CD4-positive, alpha-beta memory T cell (primary cell): ENCODE measurements at places on chromosomes 4 and X. TPM values are rescaled to one million over a fixed set of nuclear protein-coding genes. Genes with fewer than 3 reads are reported as not detected.

GRCh38 chrX:149641432-149641831, 9.8 kb upstream of the TMEM185A start:
- no peaks in the 10 kb centered on the region for H3K27me3 ChIP-seq
- no peak overlapping the region for H3K4me3 ChIP-seq
- no peaks in the 10 kb centered on the region for H3K36me3 ChIP-seq
- no peak for DNase-seq
- H3K4me1 ChIP-seq: no peaks in the 10 kb centered on the region

- no peaks in the 10 kb centered on the region for H3K27me3 ChIP-seq
- H3K27ac ChIP-seq: no peak overlapping the region
- DNase-seq: no peak
- no peaks in the 10 kb centered on the region for H3K4me1 ChIP-seq
- H3K36me3 ChIP-seq: no peaks in the 10 kb centered on the region
Measured at GRCh38 chr4:96009427-96010119, 169.7 kb downstream of the PDHA2 start.

GRCh38 chrX:47222751-47223350, 4.4 kb downstream of the CDK16 start:
- no peak for DNase-seq
- no peaks in the 10 kb centered on the region for H3K27me3 ChIP-seq
- H3K4me3 ChIP-seq: no peak overlapping the region
- H3K27ac ChIP-seq: no peak overlapping the region
- H3K36me3 ChIP-seq: peaks cover 41% of the 10 kb centered on the region

DNA sequence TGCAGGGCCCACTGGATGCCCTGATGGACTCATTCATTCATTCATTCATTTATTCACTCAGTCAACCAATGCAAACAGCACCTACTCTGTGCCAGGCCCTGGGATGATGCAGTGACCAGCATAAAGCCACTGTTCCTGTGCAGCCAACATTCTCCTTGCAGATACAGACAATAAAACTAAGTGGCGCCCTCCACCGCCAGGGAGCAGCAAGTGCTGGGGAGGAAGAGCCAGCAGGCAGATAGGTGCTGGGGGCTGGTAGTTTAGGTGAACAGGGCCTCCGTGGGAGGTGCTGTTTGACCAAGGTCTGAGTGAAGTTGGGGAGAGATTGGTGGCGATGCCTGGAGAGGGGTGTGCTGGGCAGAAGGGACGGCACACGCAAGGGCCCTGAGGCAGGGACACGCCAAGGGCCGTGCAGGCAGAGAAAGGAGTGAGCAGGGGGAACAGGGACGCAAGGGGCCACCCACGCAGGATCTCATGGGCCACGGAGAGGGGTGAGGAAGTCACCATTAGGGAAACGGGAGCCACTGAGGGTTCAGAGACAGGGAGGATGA, 65.5 kb downstream of the WFS1 start:
- DNase-seq: no peak
- no peak overlapping the region for H3K27ac ChIP-seq
- H3K4me3 ChIP-seq: no peak overlapping the region
- no peaks in the 10 kb centered on the region for H3K27me3 ChIP-seq

GRCh38 chrX:2696698-2697215, 5.7 kb downstream of the CD99 start:
- H3K27me3 ChIP-seq: no peaks in the 10 kb centered on the region
- H3K36me3 ChIP-seq: peaks cover 9% of the 10 kb centered on the region
- peak overlapping the region; percentile 48 for H3K4me3 ChIP-seq

DNA sequence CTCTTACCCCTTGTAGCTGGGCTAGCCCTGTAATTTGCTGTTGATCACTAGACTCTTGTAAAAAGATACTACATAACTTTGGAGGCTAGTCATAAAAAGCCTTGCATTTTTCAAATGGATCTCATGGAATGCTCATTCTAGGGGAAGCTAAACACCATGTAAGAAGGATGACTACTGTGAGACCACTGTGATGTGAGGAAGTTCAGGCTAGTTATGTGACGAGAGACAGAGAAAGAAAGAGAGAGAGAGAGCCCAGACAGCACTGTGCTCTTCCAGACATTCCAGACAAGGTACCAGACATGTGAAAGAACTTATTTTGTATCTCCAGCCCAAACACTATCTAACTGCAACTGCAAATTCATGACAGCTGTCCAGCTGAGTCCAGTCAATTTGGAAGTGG, 404.6 kb upstream of the PITX2 start:
- no peaks in the 10 kb centered on the region for H3K36me3 ChIP-seq
- no peak overlapping the region for H3K4me3 ChIP-seq
- H3K4me1 ChIP-seq: no peaks in the 10 kb centered on the region

DNA sequence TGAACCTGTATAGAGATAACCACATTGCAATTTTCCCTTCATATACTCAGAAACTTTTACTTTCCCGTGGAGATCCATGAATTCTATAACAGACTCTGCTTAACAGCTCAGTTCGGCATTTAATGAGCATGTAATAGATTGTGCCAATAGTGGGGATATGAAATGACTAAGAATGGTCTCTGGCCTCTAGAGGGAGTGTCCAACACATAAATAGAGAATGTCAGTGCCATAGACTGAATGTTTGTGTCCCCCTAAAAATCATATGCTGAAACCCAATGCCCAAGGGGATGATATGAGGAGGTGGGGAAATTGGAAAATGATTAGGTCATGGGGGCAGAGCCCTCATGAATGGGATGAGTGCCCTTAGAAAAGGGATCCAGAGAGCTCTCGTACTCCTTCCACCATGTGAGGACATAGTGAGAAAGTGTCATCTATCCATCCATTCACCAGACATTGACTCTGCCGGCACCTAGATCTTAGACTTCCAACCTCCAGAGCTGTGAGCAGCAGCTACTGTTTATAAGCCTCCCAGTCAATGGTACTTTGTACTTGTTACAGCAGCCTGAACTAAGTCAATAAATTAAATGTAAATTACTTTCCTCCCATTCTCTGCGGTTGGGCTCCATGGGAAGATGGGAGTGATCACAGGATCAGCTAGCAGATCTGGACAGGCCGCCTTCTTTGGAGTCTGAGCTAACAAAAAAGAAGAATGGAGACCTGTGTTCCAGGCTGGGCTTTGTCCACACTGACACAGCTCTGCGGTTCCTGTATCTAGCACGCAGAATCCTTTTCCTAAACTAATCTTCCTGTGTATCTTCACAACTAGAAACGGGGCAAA, 28.1 kb upstream of the HPSE start:
- H3K4me1 ChIP-seq: no peaks in the 10 kb centered on the region
- no peaks in the 10 kb centered on the region for H3K36me3 ChIP-seq
- DNase-seq: no peak
- H3K27me3 ChIP-seq: no peaks in the 10 kb centered on the region

- H3K27me3 ChIP-seq: no peaks in the 10 kb centered on the region
- no peak overlapping the region for H3K4me3 ChIP-seq
- H3K27ac ChIP-seq: no peak overlapping the region
- H3K4me1 ChIP-seq: no peaks in the 10 kb centered on the region
- H3K36me3 ChIP-seq: no peaks in the 10 kb centered on the region
- DNase-seq: no peak
Measured at GRCh38 chr4:3385711-3386420, 55.9 kb upstream of the HGFAC start.

GRCh38 chr4:78168029-78168428, 110.9 kb downstream of the FRAS1 start:
- H3K27ac ChIP-seq: no peak overlapping the region
- DNase-seq: no peak
- no peak overlapping the region for H3K4me3 ChIP-seq
- H3K27me3 ChIP-seq: no peaks in the 10 kb centered on the region
- H3K4me1 ChIP-seq: no peaks in the 10 kb centered on the region

DNA sequence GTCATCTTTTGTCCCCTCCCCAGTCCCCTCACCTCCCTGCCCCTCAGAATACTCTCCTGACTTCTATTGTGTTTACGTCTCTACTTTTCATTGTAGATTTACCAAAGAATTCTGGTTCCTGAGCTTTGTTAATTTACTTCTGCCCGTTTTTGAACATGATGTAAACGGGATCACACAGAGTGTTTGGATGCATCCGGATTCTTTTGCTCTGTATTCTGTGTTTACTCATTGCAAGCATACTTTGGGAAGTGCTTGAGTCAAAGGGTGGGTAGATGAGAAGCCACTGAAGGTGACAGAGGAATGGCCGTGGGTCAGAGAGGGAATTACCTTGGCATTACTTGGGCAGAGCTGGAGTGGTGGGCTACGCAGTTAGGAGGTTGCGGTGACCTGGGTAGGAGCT, 18.0 kb downstream of the CLCN4 start:
- no peaks in the 10 kb centered on the region for H3K27me3 ChIP-seq
- DNase-seq: no peak
- H3K4me1 ChIP-seq: no peaks in the 10 kb centered on the region

DNA sequence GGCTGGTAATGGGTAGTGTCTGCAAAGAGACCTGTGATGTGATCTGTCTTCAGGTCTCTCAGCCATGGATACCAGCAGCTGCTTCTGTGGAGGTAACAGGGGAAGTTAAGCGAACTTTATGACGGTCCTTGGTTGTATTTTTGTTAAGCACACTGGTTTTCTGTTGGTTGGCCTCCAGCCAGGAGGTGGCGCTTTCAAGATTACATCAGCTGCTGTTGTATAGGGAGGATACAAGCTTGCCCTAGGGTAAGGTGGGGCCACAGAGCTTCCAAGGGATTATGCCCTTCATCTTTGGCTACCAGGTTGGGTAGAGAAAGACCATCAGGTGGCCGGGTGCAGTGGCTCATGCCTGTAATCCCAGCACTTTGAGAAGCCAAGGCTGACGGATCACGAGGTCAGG, 834.2 kb upstream of the GALNTL6 start:
- H3K4me3 ChIP-seq: no peak overlapping the region
- no peaks in the 10 kb centered on the region for H3K27me3 ChIP-seq
- no peaks in the 10 kb centered on the region for H3K36me3 ChIP-seq

DNA sequence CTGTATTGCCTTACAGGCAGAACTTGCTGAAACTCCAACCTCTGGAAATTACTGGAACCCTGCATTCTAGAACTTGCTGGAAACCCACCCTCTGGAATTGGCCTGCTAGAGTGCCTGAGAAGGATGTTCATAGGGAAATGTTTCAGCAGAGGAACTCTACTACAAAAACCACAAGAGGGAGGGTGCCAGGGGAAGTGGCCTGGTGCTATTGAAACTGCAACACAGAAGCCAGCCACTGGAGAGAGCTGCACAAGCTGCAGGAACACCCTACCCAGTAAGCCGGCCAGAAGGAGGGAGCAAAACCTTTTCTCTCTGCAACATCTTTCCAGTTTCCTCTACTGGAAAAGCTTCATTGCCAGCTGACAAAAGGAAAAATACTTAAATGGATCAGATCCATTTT, 2.5 kb upstream of the BRWD3 start:
- H3K36me3 ChIP-seq: no peaks in the 10 kb centered on the region
- peak; percentile 16 for DNase-seq
- H3K4me3 ChIP-seq: no peak overlapping the region
- H3K4me1 ChIP-seq: peaks cover 27% of the 10 kb centered on the region
- no peak overlapping the region for H3K27ac ChIP-seq
- no peaks in the 10 kb centered on the region for H3K27me3 ChIP-seq

DNA sequence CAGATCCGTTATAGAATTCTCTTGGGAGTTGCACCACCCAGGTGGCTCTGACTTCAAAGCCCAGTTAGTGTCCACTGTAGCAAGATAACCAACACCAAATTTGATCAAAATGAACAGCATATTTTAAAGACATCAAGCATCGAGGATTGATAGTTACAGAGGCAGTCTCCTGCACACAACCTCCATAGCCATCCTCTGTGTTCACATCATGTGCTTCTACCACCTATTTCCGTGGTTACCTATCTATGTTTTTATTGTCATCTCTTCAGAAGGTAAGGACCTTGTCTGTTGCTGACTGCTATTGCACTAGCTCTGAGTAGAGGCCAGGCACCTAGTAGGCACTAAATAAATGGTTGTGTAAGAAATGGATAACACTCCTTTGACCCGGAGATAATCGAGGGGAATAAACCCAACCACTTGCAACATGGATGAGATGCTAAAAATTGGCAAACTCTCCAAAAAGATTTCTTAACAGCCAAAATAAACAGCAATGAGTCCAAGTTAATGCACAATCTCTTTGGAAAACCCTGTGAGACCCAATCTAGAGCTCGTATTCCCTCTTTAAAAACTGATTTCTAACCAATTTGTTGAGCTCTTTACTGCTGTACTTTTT, 14.7 kb upstream of the C1QTNF7 start:
- H3K27ac ChIP-seq: no peak overlapping the region
- peaks cover 22% of the 10 kb centered on the region for H3K4me1 ChIP-seq
- H3K36me3 ChIP-seq: no peaks in the 10 kb centered on the region
- DNase-seq: no peak

- peaks cover 23% of the 10 kb centered on the region for H3K4me1 ChIP-seq
- no peak overlapping the region for H3K27ac ChIP-seq
- H3K27me3 ChIP-seq: no peaks in the 10 kb centered on the region
- H3K36me3 ChIP-seq: peaks cover 15% of the 10 kb centered on the region
- no peak overlapping the region for H3K4me3 ChIP-seq
Measured at GRCh38 chrX:13659063-13659462, 6.1 kb downstream of the TCEANC start.

GRCh38 chr4:101037249-101037648, 310.1 kb downstream of the PPP3CA start:
- no peak for DNase-seq
- H3K4me3 ChIP-seq: no peak overlapping the region

GRCh38 chrX:38138157-38138891, 82.3 kb downstream of the SRPX start:
- H3K4me3 ChIP-seq: no peak overlapping the region
- DNase-seq: no peak
- no peaks in the 10 kb centered on the region for H3K36me3 ChIP-seq
- no peaks in the 10 kb centered on the region for H3K27me3 ChIP-seq
- no peak overlapping the region for H3K27ac ChIP-seq

- DNase-seq: no peak
- no peak overlapping the region for H3K27ac ChIP-seq
- H3K4me3 ChIP-seq: no peak overlapping the region
Measured at GRCh38 chr4:23857367-23857959, 32.4 kb downstream of the PPARGC1A start.

DNA sequence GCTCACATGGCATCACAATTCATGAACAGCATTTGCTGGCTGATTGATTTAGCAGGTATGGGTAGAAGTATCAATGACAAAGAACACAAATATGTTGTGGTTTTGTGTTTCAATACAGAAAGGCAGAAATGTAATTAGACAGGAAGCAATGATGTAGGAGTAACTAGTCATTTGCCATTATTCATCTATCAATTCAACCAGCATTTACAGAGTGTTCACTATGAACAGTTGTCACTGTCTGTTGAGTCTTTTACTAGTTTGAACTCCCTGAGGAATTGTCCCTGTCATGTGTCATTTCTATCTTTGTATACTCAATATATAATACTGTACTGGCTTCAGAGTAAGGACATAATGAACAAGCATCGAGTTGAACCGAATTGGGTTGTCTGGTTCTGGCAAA, 51.5 kb upstream of the ARHGAP24 start:
- H3K27me3 ChIP-seq: no peaks in the 10 kb centered on the region
- H3K4me1 ChIP-seq: no peaks in the 10 kb centered on the region
- DNase-seq: no peak
- H3K4me3 ChIP-seq: no peak overlapping the region
- H3K36me3 ChIP-seq: no peaks in the 10 kb centered on the region

GRCh38 chr4:184349283-184350039, 124.9 kb downstream of the IRF2 start:
- no peaks in the 10 kb centered on the region for H3K27me3 ChIP-seq
- peaks cover 2% of the 10 kb centered on the region for H3K4me1 ChIP-seq
- DNase-seq: no peak
- H3K27ac ChIP-seq: no peak overlapping the region
- H3K4me3 ChIP-seq: no peak overlapping the region

The RHOXF2 gene
- not detected for polyA plus RNA-seq

The IGSF1 gene
- not detected for polyA plus RNA-seq

The LGI2 gene
- polyA plus RNA-seq: not detected

The PRDM5 gene
- polyA plus RNA-seq: 0.44 TPM

The AVPR2 gene
- polyA plus RNA-seq: 0.15 TPM

The CSN1S1 gene
- not detected for polyA plus RNA-seq

The MAGED4B gene
- 2.8 TPM for polyA plus RNA-seq

The P2RY8 gene
- 261 TPM for polyA plus RNA-seq

The GLRA3 gene
- polyA plus RNA-seq: not detected

The SMARCAD1 gene
- polyA plus RNA-seq: 13.4 TPM

The SYN1 gene
- 0.49 TPM for polyA plus RNA-seq

The WDFY3 gene
- polyA plus RNA-seq: 1.2 TPM
